ENCODE measurements at places on chromosomes 6 and 20.

DNA sequence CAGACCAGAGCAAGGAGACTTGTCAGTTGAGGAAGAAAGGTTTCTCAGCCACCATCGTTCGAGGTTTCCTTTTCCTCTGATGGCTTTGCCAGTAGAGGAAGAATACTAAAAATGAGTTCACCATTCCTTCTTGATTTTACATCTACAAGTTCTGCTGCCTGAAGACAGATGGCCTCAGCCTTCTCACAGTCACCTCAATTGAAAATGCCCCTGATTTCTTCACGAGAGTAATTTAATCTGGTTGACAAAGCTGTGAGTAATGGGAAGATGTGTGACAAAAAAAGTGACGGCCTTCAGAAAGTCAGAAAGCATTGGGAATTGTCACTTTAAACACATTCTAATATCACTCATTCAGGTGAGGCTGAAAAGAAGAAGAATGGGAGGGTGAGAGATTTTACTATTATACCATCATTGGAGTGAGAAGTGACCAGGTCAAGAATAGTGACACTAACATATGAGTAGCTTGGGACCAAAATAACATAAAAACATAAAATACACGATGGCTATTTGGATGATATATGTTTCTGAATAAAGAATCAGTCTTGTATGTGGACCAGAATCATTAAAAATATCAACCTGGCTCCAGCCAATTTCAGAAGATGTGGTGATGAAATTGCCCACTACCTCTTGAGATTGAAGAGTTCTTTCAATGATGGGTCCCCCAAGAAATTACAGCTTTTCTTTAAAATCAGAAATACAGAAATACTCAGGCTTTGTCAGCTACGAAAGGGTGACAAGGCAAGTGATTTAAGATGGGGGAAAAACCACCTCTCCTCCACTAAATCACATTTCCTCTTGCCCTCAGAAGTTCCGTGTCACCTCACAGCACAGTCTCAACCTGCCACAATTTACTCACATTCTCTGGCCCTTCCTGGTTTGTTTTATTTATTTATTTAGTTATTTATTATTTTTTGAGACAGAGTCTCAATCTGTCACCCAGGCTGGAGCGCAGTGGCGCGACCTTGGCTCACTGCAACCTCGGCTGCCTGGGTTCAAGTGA lies 147.7 kb downstream of the SOBP start:
- no peak for DNase-seq

DNA sequence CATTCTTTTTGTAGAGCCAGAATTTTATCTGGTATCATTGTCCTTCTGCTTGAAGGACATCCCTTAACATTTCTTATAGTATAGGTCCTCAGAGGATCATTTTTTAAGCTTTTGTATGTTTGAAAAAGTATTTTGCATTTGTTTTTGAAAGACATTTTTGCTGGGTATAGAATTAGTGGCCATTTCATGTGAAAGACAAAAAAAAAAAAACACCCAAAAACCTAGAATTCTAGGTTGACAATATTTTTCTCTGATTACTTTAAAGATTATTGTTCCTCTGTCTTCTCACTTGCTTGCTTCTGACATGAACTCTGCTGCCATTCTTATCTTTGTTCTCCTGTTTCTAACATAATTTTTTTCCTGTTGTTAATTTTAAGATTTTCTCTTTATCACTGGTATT lies 75.7 kb upstream of the SLC22A16 start:
- DNase-seq, result no peak

DNA sequence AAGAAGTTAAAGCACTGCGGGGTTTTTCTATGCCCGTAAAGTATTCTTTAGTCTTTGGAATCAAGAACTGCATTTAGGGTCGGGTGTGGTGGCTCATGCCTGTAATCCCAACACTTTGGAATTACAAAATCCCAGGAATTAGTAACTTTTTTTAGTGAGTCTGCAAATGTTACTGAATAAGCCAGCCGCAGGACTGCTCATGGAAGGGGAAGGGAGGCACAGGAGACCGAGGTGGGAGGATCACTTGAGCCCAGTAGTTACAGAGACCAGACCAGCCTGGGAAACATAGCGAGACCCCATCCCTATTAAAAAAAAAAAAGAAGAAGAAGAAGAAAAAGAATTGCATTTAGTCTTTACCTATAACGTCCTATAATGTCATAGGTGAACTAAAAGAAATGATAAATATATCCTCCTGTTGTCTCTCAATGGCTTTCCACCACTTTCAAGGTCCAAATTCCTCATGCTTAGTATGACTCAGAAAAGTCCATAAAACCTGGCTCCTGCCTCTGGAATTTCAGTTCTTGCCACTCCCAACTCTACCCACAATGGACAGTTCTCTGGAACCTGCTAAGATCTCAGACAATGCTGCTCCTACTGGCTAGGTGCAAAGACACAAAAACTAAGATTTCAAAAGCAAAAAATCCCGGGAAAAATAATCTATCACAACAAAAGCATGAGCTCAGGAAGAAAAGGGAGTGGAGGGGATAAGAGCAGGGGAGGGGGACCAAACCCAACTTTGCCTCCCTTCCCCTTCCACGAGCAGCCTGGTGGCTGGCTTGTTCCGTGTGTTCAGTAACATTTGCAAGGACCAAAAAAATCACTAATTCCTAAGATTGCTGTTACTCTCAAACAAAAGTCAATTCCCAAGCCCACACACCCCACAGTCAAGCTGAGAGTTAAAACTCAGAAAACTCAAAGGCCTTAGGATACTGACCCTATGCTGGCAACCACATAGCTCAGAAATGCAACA lies 39.0 kb downstream of the B4GALT5 start:
- DNase-seq, result no peak

DNA sequence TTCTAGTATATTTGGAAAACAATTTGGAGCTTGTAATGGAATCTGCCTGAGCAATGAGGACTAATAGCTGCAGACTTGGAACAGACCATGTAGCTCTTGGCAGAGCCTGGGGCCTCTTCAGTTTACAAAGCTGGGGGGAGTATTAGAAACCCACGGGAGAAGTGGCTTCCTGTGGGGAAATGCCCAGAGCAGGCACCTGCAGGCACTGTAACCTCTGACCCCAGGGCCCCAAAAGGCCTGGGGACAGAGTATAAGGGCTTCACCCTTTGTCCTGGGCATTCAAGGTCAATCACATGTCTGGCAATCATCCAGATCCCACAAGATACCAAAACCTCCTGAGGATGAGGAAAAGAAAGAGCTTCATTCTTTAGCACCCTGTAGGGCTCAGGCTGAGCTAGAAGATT lies 19.4 kb downstream of the PKIG start:
- DNase-seq, result no peak

DNA sequence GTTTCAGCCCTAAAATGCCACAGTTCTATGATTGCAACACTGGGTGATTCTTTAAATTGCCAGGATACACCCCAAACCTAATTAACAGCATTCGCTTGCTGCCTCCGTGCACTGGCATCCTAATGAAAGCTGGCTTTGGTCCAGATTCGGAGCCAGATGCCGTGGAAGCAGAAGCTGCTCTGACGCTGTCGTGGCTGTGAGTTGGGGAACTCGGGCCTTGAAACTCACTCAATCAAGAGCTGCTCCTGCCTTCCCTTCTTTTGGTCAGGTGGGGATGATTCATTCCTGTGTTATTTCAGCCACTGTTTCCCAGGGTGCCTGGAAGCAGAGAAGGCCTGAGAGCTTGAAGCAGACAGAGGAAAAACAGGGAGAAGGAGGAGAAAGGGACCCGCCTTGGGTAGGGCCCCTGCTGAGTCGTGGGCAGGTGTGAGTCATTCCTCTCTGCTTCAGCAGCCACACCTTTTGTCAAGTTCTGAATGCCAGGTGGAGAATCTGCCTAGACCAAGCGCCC lies 36.2 kb upstream of the DSP start:
- no peak for DNase-seq

GRCh38 chr6:131858765-131859415 lies 51.1 kb downstream of the ENPP1 start:
- no peak for DNase-seq

- no peak for DNase-seq
These were observed 48.3 kb downstream of the AHI1 start for GRCh38 chr6:135449246-135449645.

GRCh38 chr6:56802584-56802983 lies 152.3 kb upstream of the BEND6 start:
- DNase-seq, result no peak

DNA sequence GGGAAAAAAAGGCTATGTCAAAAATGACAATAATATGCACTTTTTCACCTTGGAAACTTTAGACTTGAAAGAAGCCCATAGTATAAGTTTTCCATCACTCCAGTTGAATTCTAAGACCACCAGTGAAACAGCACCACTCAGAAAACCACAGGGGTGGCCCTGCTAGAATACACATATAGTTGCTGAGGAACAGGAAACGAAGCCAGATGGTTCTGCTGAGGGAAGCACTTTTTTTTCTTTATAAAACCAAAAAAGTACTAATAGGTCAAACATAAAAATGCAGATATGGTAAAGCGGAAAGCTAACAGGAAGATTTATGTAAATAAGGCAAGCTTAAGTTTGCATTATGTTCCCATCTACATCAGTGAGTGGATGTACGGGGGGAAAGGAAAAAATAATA lies 303.9 kb downstream of the FOXC1 start:
- DNase-seq, result no peak

DNA sequence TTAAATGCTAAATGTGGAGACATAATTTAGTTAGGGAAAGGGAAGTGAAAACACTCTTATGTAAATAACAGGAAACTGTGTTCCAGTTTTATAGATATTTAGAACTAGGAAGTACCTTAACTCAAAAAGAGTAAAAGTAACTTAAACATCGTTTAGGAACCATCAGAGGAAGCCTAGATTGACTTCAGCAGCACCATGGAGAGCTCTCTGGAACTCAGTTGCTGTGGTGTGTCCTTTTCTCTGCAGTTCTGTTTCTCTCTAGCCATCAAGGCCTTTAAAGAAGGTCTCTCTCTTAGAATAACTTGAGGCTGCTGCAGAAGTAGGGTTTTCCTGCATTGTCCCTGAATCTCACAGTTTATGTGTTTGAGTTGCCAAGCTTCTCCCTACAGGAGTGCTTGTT lies 26.9 kb downstream of the CLVS2 start:
- DNase-seq, result no peak

- DNase-seq, result no peak
These were observed 315.0 kb downstream of the GMDS start for GRCh38 chr6:1930356-1930755.

DNA sequence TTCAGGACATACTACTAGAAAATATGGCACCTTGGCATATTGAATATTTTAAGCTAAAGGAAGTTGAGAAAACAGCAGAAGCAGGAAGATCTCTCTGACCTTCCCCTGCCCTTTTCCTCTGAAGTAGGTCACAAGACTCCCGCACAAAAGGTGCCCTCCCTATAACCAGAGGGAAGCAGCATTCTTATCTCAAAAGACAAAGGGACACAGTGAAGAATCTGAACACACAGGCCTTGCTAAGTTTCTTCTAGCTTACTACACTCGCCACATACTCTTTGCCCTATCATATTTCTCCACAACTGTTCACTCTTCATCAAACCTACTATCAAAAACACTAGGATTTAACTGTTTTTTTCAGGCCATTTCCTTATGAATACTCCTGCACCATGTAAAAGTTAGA lies 151.2 kb downstream of the ELOVL4 start:
- DNase-seq, result no peak

- DNase-seq, result no peak
These were observed 47.2 kb downstream of the FOXF2 start for GRCh38 chr6:1436334-1437306.

DNA sequence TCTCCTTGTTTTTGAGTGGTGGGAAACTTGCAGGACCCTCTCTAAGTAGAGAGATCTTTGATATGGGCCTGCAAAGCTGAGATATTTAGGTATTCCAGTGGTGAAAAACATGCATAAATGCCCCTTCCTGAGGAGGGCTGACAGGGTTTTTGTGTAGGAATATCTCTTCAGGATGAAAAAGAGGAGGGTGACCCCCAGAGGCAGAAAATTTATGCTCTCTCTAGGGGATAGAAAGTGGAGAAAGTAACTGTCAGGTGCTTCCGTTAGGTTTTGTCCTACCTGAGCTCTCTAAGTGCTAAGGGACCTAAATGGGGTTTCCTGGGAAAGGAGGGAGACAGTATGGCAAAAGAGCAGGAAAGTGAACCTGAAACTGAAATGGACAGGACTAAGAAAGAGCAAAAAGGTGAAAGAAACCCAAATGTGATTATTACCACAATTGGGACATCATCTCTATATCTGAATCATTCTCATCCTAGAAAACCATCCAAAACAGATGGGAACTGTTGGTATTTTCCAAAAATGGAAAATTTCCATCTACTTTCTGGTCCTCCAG lies 2.0 kb downstream of the COL19A1 start:
- no peak for DNase-seq

DNA sequence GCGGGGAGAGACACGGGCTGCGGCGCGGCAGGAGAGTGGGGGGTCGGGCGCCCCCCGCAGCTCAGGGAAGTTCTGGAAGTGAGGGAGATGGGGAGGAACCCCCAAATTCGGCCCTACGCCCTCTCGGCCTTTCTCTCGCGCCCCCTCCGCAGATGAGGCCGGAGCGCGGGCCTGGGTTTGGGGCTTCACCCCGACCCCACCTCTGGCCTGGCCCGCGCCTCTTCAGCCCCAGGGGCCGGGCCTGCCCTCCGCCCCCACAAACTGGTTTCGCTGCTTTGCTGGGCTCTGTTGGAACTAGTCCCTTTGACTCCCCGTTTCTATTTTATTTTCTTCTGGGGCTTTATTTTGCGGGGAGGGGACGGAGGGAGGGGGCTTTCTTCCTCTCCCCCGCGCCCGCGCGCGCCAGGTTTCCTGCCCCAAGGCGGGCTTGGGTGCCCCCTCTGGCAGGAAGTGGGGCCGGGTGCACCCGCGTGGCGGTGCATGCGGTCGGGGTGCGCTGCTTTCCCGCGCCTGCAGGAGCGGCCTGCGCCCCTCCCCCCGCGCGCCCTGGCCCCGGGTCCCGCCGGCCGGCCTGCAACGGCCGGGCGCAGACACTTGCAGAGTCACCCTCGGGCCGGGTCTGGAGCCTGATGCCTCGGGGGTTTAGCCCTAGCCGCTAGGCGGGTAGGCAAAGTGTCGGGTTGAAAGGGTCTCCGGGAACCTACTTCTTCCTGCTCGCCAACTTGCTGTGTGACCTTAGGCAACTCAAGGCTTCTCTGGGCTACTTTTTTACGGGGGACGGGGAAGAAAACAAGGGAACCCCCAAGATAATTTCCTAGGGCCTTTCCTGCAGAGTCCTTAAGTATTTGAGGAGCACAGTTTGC lies 1.3 kb downstream of the HMGA1 start:
- DNase-seq, result no peak

DNA sequence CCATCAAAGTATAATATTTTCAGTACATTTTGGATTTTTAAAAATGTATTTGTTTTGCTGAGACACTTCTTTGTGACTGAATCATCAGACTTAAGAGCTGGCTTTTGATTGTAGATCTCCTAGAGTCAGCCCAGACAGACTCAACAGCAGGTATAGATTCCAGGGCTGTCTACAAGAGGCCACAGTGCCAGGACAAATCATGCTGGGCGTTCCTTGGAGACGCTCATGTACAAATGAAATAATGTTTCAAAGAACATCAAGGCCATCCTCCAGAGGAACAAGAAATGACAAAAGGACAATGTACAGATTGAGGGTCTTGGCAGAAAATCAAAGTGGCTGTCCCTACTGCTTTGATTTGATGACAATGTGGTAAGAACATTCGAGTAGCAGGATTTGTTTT lies 369.3 kb downstream of the GRIK2 start:
- no peak for DNase-seq
